ENCODE measurements at places on chromosomes 6 and 20.

GRCh38 chr6:150936021-150936555 is 70.6 kb downstream of the MTHFD1L start:
- no peak for DNase-seq

- no peak for DNase-seq
Observed at GRCh38 chr6:63926258-63926780, 290.7 kb downstream of the PHF3 start.

DNA sequence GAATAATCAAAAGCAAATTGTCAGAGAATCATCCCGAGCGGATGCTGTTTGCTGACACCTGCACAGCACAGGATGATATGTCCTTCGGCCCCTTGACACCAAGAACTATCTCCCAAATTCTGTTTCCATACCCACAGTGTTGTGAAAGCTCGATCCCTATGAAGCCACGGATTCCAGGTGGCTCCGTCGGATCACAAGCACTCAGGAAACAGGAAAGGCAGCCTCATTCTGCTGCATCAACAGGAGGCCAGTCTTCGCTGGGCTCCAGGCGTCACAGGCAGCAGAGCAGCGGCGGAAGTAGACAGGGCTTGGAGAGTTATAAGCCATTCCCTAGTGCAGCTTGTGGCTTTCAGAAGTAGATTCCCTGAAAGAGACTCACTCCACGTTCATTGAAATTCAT is 342.3 kb downstream of the C6orf118 start:
- DNase-seq, result no peak

DNA sequence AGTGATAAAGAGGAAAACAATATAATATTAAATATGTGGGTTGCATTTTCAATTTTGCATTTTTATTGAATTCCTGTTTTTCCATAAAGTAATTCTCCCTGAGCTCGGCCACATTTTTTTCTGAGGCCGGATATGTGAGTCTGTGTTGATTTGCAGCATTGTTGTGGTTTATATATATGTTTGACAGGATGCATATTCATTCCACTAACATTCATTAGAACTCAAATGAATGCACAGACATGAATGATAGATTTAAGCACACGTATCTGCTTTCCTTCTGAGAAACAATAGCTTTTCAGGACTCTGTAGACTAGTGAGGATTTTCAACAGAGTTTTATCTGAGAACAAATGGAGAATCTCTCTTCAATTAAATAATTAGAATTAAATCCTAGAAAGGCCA is 10.6 kb upstream of the EXOC2 start:
- DNase-seq, result no peak

DNA sequence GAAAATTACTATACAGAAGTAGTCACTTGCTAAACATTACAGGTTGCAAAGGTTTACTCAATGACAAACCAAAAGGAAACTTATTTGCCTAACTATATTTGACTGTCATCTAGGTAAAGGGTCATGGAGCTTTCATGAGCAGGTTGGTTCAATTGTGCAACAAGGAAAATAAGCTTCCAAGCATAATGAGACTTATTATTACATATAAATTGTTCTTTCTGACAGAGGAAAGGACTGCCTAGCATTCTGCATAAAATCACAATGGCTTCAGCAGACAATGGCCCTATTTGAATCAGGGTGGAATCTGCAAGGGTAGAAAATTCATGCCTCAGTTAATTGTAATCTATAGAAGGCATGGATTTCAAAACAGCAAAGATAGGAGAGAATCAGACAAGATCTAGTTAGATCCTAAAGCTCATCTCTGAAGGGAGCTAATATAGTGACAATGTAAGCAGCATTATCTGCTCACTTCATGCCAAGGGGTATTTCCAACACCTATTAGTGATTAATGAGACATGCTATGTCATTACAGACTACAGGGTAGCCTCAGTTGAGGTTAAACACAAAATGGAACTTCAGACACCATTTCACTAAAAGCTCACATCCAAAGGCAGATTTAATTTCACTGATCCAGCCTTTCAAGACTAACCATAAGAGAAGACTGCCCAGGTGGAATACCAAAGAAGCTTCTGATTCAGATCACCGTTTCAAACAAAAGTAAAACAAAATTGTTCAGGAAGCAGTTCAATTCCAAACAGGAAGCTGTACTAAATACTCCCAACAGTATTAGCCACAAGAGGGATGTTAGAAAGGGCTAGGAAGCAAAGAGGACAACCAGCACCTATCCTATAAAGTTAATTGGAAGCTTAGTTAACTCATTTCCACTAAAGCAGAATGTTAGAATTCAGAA is 8.5 kb downstream of the STAU1 start:
- no peak for DNase-seq

DNA sequence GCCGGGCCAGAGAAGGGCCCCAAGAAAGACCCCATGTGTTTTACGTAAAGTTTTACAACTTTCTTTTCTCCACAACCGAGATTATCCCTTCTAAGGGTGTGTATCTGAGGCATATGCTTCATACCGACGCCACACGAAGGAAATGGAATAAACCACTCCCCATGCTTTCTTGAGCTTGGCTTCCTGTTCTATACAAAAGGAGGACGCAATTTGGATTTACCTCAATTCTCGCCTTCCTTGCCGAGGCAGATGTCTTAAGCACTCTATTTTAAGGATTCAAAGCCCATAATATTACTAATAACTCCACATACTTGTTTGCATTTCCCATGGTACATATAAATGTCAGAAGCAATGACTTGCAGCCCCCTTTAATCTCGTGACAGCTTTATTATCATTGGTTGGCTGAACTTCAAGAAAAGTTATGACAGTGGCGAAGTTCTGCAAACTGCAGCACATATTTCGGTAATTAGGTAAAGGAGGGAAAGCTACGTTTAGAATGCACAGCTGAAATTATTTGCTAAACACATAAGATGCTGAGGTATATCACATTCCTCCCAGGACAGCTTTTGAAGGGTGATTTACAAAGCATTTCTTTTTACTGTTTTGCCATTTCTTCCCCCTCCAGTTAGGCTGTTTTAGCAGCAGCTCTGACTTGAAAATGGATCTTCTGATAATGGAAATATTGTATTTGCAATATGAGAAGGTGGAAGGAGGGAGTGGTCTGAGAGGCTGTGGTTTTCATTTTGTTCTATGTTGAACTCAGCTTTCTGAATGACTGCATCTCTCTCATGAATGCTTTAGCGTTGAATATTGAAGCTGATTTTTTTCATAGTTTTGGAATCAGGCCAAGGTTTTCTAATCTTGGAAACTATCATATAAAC is 330.5 kb downstream of the EPHA7 start:
- DNase-seq, result no peak

DNA sequence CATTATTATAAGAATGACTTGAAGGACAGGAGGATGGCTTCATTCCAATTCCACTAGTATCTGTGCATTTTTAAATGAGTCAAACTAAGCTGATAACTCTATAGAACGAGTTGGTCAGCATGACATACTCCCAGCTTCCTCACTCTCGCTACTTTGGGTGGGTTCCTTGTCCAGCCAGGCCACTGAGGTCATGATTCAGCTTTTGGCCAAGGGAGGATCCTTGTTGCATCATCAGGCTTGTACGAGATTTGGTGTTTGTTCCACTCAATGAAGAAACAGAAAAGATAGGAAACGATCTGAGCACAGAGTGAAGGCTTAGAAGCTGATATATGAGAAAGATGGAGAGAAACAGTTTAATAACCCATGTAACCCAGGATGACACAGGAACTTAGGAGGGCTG is 19.8 kb downstream of the NEDD9 start:
- no peak for DNase-seq

DNA sequence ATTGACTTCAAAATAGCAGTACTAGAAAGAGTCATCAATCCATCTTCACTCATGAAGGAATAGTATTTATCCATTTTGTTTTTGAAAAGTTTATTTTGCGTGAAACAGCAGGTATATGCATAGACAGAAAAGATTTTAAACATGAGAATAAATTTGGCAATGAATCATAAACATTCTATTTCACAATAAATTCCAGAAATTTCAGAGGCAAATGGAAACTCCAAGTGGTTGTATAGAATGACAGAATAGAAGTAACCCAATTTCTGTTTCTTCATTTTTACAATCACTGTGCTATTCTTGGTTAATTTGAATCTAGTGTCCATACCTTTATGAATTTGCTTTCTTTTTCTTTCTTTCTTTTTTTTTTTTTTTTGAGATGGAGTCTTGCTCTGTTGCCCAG is 173.0 kb upstream of the ECI2 start:
- DNase-seq, result no peak

GRCh38 chr20:24566656-24567055 is 97.2 kb downstream of the SYNDIG1 start:
- no peak for DNase-seq

DNA sequence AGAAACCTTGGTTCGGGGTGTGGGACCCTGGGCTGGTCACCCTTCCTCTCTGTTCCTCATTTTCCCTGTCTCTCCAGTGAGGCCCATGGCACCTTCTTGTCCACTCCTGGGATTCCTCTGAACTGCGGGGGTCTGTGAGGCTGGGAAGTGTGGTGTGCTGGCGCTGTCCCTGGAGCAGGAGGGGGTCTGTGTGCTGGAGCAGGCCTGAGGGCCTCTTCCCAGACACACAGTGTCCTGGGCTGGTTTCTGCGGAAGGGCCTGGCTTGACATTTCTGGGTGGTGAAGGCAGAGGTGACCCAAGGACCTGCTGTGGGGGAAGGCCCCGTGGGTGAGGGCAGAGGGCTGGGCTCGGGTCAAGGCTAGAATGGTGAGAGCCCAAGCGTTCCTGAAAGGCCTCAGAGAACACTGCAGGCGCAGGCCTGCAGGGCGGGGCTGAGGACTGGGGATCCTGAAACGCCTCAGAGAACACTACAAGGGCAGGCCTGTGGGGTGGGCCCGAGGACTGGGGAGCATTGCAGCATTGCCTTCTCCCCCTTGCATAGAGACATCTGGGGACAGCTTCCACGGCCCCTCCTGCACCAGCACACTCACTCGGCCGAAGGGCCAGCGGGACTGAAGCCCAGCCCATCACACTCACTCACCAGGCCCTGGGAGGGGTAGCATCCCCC is 10.6 kb upstream of the BAK1 start:
- no peak for DNase-seq

DNA sequence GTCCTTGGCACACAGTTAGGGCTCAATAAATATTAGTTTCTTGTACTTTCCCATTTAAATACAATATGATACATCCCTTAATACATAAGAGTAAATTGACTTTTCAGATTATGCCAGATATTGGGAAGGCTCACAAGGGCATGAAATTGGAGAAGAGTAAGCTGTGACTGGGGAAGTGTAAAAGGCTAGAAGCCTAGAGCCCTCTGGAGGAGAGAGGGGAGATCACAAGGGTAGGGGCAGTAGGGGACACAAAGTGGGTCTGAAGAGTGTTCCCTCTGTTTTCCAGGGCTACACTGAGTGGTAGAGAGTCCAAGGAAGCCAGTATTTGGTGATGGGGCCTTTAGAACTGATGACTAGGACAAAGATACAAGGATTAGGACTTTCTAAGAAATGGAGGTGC is 562.9 kb upstream of the CHD6 start:
- no peak for DNase-seq

DNA sequence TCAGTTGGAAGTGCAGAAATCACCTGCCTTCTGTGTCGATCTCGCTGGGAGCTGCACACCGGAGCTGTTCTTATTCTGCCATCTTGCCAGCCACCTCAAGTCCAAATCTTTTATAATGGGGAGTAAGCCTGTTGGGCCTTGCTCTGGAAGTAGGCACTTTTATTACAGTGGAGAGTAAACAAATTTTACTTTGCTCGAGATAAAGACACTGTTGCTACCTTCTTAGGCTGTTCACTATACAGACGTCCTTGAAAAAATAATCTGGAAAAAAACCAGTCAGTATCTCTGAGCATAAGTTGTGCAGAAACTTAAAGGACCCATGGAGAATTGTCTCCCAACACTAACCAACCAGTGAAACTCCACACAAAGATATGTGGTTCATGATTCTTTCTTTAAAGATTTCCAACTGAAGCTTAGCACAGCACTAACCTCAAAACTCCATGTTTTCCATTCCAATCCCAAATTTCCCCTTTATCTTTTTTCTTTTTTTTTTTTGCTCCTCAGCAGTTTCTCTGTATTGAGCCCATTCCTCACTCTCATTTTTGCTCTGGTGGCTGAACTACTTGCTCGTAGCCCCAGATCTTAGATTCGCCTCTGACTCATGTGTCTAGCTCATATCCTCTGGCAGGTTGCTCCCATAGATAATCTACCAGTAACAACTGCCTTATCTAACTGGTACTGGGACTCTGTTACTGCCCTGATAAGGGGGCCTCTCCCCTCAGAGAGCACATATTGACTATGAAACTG is 34.3 kb upstream of the COL9A1 start:
- no peak for DNase-seq

DNA sequence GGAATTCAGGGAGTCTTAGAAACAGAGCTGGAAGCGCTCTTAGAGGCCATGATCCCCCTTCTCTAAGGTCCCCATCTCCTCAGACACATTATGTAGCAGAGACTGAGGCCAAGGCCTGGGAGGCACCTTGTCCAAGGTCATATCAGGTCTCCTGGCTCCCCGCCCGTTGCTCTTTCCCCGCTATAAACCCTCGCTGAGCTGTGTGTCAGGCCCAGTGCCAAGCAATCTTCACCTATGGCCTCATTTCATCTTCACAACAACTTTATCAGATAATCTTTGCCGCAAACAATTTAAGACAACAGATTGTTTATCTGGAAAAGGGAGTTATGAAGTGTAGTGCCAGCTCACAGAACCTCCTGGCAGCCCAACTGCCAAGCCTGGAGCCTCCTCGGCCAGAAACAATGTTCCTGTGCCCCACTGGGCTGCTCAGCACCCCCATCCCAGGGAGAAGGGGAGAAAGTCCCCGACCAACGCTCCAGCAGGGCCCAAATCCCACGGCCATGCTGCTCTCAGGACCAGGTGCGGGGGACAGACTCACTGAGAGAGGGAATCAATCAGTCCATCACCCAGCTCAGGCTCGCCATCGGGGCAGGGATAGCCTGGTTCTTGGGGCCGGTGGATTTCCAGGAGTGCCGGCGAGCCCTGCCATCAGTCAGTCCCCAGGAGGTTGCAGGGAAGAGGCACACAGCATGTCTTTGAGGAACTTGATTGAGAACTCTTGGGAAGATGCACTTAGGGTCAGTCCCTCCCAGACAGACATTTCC is 16.9 kb upstream of the FANCE start:
- DNase-seq, result no peak

- no peak for DNase-seq
Observed at GRCh38 chr20:24808616-24809015, 140.5 kb upstream of the CST7 start.

DNA sequence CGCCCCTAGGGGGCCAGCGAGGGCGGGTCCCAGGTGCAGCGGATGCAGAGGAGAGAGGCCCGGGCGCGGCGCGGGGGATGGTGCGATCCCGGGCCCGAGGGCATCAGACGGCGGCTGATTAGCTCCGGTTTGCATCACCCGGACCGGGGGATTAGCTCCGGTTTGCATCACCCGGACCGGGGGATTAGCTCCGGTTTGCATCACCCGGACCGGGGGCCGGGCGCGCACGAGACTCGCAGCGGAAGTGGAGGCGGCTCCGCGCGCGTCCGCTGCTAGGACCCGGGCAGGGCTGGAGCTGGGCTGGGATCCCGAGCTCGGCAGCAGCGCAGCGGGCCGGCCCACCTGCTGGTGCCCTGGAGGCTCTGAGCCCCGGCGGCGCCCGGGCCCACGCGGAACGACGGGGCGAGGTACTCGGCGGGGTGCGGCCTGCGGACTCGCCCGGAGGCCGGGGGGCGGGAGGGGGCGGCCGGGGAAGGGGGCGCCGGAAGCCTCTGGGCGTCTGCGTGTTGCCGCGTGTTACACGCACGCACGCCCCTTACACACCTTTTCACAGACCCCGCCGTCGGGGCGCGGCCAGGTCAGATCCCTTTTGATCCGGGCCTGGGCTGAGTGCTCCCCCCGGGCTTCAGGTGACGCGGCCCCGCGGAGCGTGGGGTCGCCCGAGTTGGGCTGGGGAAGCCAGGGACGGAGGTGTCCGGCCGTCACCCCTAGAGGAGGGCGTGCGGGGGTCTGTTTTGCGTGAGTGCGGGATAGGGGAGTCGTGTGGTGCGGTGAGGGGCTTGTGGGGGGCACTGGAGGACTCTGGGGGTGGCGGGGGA is 412 bp downstream of the TRIB3 start:
- DNase-seq, result peak; percentile 74

All from right lobe of liver (tissue), 6 donors.